Pancreas (tissue), 10 donors: ENCODE measurements at places on chromosomes 7 and 10. TPM values are rescaled to one million over a fixed set of nuclear protein-coding genes. Genes with fewer than 3 reads are reported as not detected.

Gene HMX2
- total RNA-seq: not detected

Gene SVOPL
- total RNA-seq: 0.56 TPM

Gene TMEM196
- 0.70 TPM for total RNA-seq

- H3K27ac ChIP-seq: no peak overlapping the region
- H3K36me3 ChIP-seq: no peaks in the 10 kb centered on the region
- H3K4me3 ChIP-seq: no peak overlapping the region
These were observed 283.0 kb downstream of the USP6NL start for GRCh38 chr10:11328264-11329061.
